Motor neuron (in vitro differentiated cells): ENCODE measurements at places on chromosomes 2 and 18. TPM values are rescaled to one million over a fixed set of nuclear protein-coding genes. Genes with fewer than 3 reads are reported as not detected.

EPB41L3 gene
- 2.2 and 2.6 TPM in 2 replicates for total RNA-seq

AOX1 gene
- 1.3 and 2.7 TPM in 2 replicates for total RNA-seq

SCN2A gene
- 14.1 and 14.3 TPM in 2 replicates for total RNA-seq

DPYSL5 gene
- total RNA-seq = 96.6 and 101 TPM in 2 replicates

EFR3B gene
- total RNA-seq = 29.8 and 30.7 TPM in 2 replicates

ELOA2 gene
- 2.3 and 2.6 TPM in 2 replicates for total RNA-seq

SCLY gene
- 9.9 and 10.6 TPM in 2 replicates for total RNA-seq

RUFY4 gene
- total RNA-seq = 0.95 and 2.0 TPM in 2 replicates

MOGAT1 gene
- total RNA-seq = not detected in 2 replicates

YIPF4 gene
- 24.7 and 28.5 TPM in 2 replicates for total RNA-seq

GRP gene
- total RNA-seq = 2.2 TPM in 1 of 2 replicates, not detected in the other

GAD1 gene
- 12.4 TPM in 2 replicates for total RNA-seq

GDF7 gene
- 0.16 and 0.25 TPM in 2 replicates for total RNA-seq

CRACDL gene
- 0.29 and 1.00 TPM in 2 replicates for total RNA-seq

NIF3L1 gene
- total RNA-seq = 24.4 and 27.1 TPM in 2 replicates

WDSUB1 gene
- 12.6 and 13.2 TPM in 2 replicates for total RNA-seq

SULT1C2 gene
- total RNA-seq = 2.2 TPM in 2 replicates

FOXI3 gene
- 0.17 TPM in 1 of 2 replicates, not detected in the other for total RNA-seq

PARD6G gene
- total RNA-seq = 8.4 and 9.2 TPM in 2 replicates

TEX44 gene
- total RNA-seq = 2.0 TPM in 1 of 2 replicates, not detected in the other

TRIP12 gene
- total RNA-seq = 83.3 and 91.5 TPM in 2 replicates

NEB gene
- total RNA-seq = 2.8 and 3.5 TPM in 2 replicates

WNT6 gene
- 0.24 TPM in 1 of 2 replicates, not detected in the other for total RNA-seq

CCDC74B gene
- total RNA-seq = 9.1 and 11.5 TPM in 2 replicates

SPDYA gene
- 1.2 and 2.6 TPM in 2 replicates for total RNA-seq

KIF5C gene
- 271 and 276 TPM in 2 replicates for total RNA-seq

VWC2L gene
- total RNA-seq = 0.23 and 0.31 TPM in 2 replicates

CFAP65 gene
- total RNA-seq = 0.64 and 1.0 TPM in 2 replicates

TMEM37 gene
- total RNA-seq = 8.7 and 10.5 TPM in 2 replicates

GNLY gene
- 0.38 and 1.7 TPM in 2 replicates for total RNA-seq

SERPINB13 gene
- not detected in 2 replicates for total RNA-seq
